Natural killer cell treated with Interleukin-12 subunit alpha and Interleukin-12 subunit beta and Interleukin-15 and Interleukin-18, amount 100 ng/mL, for 72 hours (primary cell): ENCODE measurements at places on chromosomes 2 and 18. TPM values are rescaled to one million over a fixed set of nuclear protein-coding genes. Genes with fewer than 3 reads are reported as not detected.

Gene CHRNG
- total RNA-seq: not detected

Gene PRKAG3
- not detected for total RNA-seq

Gene ZNG1B
- total RNA-seq: 47.7 TPM

Gene UGT1A3
- not detected for total RNA-seq

Gene MARCO
- total RNA-seq: not detected

Gene ALK
- total RNA-seq: not detected

Gene SCN1A
- total RNA-seq: not detected

Gene RFX8
- 2.2 TPM for total RNA-seq

Gene GALR1
- not detected for total RNA-seq

Gene IL1RN
- total RNA-seq: 3.7 TPM
